ENCODE measurements at places on chromosomes 5 and 9.

DNA sequence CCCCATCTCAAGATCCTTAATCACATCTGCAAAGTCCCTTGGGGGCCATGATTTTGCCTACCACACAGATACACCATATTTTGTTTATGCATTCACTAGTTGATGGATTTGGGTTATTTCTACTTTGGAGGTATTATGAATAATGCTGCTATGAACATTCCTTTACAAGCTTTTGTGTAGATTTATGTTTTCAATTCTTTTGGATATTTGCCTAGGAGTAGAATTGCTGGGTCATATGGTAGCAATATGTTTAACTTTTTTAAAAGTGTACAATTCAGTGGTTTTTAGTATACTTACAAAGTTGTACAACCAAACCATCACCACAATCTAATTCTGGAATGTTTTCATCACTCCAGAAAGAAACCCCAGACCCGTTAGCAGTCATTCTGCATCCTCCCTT is 7.8 kb upstream of the ANP32B start:
- DNase-seq, result no peak

- DNase-seq, result no peak
Observed at GRCh38 chr9:133787754-133788025, 49.5 kb upstream of the SARDH start.

DNA sequence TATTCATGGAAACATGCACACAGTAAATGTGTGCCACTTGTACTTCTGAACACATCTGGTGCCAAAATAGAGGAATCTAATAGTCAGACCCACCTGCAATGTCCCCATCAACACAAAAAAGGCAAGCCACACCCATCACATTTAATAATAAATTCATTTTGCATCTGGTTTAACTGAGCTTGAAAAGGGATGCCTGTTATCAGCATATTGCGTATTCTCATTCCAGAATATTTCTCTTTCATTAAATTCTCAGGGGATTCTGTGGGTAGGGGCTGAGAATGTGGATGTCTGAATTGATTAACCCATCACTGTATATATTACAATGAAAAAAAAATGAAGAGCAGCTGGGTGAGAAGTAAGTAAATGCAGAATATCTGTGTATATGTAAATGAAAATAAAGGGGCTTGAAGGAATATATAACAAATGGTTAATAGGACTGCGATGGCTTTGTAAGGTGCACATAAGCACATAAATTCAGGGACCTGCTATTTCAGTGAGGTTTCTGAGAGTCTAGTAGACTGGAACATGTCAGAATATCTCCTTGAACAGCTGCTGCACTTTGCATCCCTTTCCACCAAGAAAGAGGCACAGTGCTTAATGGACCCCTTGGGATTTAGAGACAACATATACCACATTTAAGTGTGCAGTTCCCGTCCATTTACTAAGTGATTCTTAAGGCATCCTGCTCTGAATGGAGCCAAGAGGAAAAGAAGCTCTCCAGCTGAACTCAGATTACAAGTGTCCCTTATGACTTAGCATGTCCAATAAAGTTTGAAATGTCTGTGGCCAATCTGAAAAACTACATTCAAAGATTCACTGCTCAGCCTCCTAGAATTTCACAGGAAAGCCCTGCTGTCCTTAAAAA is 104.1 kb upstream of the NIPBL start:
- DNase-seq, result no peak

DNA sequence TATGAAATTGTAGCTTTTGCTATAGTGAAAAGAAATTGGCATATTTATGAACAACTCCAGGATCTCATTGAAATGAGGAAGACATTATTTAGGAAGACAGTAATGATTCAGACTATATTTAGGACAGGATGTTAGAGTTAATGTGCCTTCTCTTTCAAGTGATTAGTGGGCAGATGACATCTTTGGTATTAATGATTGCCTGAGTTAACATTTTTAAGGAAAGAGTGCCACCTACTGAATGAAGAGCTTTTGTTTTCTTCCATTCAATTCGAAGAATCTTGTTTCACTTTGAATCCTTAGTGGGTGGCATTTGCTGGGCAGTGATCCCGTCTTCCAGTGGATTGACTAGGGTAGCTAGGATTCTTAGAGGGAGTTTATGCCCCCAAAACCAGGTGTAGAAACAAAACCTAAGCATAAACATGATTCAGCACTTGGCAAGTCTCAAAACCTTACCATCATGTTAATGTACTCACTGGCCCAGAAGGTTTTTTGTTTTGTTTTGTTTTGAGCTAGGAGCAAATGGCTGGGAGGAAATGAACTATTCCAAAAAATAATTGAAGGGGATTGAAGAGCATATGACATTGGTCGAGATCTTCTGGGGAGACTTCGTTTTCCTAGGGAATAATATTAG is 23.2 kb downstream of the MAP3K1 start:
- no peak for DNase-seq

GRCh38 chr5:78768781-78769380 is 120.3 kb upstream of the LHFPL2 start:
- no peak for DNase-seq

GRCh38 chr9:28270156-28270555 is 696.9 kb upstream of the C9orf72 start:
- no peak for DNase-seq

- DNase-seq, result no peak
Observed at GRCh38 chr5:58116346-58116745, 343.5 kb downstream of the PLK2 start.

DNA sequence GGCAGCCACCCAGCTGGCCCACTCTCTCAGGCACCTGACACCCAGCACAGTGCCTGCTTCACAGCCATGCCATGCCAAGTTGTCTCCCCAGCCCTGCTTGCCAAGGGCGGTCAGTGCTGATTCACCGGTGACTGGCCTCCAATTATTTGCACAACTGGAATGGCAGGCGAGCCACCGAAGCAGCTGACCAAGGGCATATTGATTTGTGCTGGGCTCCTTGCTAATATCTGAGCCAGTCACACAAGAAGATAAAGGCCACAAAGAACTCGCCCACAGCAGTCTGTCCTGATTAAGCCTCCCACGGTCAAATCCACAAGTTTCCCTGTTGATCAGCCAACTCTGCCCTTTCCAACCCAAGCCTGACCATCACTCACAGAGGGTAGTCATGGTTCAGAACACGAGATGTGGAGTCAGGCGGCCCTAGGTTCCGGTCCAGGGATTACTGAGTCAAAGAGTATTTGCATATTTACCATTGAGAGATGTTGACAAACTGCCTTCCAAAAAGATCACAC is 6.4 kb upstream of the EEIG1 start:
- no peak for DNase-seq

GRCh38 chr5:129631961-129632360 is 115.9 kb upstream of the MINAR2 start:
- no peak for DNase-seq

GRCh38 chr9:20616808-20617207 is 5.5 kb downstream of the MLLT3 start:
- DNase-seq, result no peak

GRCh38 chr5:107817951-107818350 is 147.2 kb upstream of the EFNA5 start:
- DNase-seq, result no peak

DNA sequence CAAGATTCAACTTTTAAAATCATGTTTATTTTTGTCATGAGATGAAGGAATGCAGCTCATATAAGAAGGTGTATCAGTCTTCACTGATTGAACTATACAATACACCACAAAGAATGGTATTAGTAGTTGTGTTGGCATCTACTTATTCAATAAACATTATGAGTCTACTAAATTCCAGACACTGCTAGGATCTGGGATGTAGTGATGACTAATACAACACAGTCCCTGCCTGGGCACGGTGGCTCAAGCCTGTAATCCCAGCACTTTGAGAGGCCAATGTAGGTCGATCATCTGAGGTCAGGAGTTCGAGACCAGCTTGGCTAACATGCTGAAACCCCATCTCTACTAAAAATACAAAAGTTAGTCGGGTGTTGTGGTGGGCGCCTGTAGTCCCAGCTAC is 171.4 kb upstream of the NFIB start:
- DNase-seq, result no peak

- DNase-seq, result no peak
Observed at GRCh38 chr5:149474198-149474597, 77.0 kb downstream of the CSNK1A1 start.

DNA sequence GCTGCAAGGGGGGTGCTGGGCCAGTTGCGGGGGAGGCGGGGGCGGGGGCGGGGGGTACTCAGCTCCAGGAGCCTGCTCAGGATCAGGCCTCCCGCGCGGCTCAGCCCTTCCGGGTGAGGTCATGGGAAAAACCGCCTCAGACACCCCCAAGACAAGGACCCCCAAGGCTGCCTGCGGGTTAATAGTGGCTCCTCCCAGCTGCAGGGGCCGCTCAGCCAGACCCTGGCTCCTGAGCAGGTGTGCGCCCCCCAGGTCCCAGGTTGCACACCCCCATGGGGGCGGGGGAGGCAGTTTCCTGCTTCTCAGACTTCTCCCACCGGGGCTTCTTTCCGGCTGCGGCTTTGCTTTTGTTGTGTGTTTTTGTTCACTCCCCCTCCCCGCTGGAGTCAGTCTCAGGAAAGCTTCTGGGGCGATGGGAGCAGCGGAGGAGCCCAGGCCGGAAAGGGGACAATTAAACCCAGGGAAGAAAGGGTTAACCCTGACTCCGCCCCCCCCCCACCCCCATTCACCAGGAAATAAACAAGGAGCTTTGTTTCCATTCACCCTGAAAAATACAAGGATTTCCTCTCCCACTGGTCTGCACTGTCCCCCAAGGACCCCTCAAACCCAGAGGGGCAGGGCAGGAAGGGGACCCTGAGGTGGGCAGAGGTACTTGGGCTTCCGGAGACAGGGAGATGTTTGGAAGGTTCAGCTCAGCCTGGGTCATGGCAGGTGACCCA is 42.3 kb upstream of the NOTCH1 start:
- no peak for DNase-seq

DNA sequence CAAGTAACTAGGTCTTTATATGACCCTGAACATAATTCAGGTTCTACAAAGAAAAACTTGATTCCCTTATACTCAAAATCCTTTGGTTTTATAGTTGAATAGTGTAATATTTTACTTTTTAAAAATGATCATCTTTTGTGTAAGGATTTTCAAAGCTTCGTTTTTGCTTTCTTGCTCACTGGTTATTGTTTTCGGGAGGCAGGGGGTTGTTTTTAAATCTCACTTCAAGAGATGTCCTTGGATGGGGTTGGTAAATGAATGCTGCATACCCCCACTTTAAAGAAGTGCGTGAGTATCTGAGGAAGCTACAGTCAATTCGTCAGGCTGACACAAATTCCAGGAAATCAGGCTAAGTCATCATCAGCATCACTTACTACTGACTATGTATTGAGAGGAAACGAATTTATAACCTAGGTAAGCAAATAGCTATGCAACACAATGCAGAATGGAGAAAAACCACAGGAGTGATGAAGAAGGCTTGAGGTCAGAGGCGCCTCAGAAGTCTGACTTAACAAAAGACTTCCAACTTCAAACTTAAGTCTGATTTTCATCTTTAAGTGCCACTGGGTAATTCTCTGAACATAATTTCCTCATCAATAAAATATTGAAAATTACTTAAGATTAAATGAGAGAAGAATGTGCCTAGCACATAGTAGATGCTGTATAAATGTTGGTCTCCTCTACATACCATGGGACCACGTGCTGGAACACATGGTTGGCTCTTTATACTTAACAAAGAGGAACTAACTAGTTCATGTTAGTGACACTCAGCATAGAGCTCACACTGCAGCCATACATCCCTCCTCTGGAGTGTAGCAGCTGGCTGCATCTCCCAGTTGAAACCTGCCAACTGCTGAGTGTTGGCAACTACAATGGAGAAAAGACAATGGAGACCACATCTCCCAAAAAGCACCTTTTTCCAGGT is 106.0 kb upstream of the KIF2A start:
- DNase-seq, result no peak

DNA sequence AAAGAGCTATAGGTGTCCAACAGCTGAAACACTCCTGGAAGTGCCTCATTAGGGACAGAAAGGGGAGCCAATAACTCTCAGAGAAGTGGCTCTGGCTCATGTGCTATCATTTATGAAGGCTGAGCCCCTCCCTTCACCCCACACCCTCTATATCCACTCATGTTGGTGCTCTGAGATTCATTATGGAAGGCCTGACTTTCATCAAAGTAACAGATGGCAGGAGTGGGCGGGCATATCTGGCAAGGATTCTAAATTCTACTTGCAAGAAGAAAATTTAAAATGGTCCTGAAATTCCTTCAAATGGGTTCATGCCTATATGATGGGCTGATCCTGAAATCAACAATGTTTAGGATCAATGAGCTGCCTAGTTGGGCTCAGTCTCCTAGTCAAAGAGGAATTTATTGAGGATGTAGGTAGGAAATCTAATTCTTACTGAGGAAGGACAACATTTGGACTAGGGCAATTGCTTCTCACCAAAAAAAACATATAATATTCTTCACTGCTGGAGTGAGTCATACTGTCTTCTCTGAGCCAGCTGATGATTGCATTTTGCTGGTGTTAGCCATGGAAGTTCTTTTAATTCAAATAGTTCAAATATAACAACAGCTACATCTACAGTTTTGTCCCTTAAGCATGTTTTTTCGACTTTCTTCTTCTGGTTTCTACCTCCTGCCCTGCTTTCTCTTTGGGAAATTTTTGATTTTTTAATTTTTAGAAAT is 23.5 kb downstream of the NMRK1 start:
- no peak for DNase-seq

DNA sequence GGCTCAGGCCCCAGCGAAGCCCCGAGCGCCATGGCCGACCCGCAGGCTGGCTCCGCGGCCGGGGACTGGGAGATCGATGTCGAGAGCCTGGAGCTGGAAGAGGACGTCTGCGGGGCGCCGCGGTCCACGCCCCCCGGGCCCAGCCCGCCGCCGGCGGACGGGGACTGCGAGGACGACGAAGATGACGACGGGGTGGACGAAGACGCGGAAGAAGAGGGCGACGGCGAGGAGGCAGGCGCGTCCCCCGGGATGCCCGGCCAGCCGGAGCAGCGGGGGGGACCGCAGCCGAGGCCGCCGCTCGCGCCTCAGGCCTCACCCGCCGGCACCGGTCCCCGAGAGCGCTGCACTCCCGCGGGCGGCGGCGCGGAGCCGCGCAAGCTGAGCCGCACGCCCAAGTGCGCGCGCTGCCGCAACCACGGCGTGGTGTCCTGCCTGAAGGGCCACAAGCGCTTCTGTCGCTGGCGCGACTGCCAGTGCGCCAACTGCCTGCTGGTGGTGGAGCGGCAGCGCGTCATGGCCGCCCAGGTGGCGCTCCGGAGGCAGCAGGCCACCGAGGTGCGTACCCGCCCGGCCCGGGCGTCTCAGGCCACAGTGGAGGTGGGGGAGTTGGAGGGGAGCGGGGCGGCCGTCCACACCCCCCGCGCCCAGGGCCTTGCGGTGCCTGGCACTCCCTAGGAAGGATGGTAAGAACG is 1.6 kb downstream of the DMRT2 start:
- no peak for DNase-seq

DNA sequence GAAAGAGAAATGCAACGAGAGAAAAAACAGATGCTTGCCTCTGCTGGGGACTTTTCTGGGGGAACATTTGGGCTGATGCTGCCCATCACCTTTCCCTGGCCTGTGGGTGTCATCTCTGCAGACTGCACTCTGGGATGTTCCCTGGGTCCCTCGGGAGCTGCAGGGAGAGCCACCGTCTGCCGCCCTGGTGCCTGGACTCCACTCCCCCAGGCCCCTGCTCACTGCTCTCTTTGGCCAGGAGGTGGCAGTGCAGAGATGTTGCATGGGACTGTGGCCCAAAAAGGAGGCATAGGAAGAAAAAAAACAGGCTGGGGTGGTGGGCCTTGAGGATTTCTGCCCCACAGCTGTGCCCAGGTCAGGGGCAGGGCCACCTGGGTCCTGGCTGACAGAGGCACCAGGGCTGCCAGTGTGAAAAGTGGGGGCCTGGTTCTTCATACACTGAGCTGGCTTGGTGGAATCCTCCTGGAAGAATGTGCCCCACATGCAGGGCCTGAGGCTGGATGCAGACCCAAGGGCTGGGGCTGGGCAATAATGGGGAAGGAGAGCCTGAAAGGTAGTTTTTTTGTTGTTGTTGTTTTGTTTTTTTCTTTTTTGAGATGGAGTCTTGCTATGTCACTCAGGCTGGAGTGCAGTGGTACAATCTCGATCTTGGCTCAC is 353.6 kb downstream of the SLIT3 start:
- DNase-seq, result no peak

Measured in NCI-H526 treated with DMSO at 0.1 percent for 48 hours (cell line).